Right renal cortex interstitium (tissue), 3 donors: ENCODE measurements at places on chromosomes 7 and 10.

GRCh38 chr7:53062796-53063195 is 27.4 kb downstream of the POM121L12 start:
- DNase-seq, result no peak

DNA sequence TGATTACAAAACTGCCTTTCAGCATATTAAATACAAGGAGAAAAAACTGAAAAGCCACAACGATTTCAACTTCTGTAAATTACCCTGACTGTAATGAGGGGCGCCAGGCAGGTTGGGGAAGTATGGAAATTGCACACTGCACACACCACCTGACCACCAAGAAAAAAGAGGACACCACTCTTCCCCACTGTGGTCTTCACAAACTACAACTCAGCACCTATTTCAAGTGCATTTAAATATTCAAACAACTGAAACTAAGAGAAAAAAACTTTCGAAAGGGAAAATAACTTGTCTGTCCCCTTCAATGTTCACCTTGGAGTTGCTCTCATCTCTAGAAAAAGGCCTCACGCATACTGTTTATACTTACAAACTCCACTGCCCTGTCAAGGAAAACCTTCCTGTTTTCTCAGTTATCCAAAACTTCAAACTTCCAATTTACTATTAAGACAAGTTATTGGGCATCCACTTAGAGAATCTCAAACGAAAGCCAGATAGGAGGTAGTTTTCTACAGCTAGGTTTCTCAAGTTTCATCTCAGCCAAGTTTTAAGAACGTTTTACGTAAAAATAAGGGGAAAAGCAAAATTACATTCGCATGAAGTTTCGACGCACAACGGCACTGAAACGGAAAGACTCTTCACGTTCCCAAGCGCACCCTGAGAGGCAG is 1.4 kb downstream of the LARP4B start:
- no peak for DNase-seq

DNA sequence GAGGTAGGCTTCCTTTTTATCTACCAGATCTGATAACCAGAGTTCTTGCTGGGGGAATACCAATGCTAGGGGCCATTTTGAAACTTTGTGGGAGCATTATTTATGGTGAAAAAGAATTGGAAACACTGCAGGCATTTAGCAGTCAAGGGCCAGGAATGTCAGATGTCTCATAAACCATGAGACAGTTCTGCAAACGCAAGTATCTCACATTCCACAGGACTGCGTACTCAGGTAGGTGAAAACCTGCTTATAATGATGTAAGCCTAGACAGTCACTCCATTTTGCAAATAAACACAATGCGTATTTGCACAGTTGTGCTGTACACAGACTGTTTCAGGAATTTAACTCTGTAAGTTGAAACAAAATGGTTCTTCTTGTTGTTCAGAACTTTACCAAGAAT is 33.9 kb downstream of the ECHDC3 start:
- DNase-seq, result no peak

DNA sequence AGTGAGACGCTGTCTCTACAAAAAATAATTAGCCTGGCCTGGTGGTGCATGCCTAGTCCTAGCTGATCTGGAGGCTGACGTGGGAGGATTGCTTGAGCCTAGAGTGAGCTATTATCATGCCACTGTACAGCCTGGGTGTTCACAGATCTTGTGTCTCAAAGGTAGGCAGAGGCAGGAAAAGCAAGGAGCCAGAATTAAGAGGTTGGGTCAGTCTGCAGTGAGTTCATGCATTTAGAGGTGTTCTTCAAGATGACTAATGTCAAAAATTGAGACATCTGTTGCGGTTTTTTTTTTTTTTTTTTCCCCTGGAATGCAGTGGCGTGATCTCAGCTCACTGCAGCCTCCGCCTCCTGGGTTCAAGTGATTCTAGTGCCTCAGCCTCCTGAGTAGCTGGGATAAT is 5.4 kb downstream of the PPIA start:
- no peak for DNase-seq

DNA sequence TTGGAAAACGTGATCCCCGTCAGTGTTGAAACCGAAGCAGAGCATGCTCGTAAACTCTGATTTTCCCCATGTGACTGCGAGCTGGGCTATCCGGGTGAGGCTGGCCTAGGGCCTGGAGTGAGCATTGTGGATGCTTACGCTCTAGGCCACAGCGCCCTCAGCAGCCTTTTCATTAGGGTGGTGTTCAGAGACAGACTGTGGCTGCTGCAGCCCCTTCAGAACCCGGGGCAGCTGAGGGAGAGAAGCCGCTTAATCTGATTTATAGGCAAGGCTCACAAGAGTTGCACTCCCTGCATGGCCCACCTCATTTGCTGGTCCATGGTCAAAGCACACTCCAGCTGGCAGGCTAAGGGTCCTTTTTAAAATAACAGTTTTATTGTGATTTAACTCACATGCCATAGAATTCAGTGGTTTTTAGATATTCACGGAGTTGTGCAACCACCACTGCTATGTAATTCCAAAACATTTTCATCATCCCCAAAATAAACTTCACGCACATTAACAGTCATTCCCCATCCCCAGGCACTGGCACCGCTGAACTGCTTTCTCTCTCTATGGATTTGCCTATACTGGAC is 72.5 kb downstream of the SYPL1 start:
- DNase-seq, result peak; percentile 72

DNA sequence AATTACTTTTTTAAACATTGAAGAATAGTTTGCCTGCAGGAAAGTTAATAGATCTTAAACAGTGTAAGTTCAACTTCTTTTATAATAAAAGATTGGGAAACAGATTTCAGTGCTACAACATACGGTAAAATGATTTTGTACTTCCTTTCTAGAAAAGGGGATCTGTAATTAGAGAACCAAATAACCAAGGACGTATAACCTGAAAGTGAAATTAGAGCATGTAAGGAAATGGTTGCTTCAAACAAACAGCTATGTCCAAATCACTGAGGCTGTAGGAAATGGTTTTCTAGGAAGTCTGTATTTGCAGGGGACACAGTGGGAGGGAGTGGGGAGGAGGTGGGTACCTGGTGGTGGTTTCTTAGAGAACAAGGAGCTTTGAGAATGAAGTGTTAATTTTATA is 57.9 kb upstream of the EXOC6 start:
- no peak for DNase-seq

DNA sequence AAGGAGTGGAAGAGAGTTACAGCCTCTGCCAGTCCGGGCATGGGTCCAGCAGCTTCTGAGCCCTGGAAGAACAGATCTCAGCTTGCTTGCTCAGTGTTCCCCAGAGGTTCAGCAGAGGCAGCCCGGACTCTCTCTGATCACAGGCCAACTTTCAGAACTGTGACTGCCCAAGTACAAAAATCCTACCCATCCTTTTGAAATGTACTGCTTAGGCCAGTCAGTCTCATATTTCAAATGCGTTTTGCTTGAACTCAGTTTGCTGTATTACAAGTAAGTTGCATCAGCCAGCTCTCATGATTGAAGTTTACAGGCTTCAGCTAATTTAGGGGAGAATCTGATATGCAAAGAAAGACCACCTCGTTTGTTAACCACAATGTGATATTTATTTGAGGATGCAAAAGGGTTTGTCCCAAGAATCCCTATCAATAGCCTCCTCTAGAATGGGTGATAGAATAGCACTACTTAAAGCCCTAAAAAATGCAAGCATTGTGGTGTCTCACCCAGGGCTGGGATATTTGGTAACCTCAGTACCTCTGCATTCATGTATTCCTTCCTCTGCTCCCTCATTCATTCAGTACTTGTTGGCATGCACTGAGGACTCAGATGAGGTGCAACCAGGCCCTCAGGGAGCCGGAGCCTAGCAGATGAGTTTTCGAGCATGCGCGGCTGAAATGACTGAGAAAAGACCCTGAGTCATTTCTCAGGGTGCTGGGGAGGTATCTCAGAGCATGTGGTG is 7.0 kb downstream of the AIMP2 start:
- no peak for DNase-seq

GRCh38 chr7:17022920-17023319 is 141.1 kb upstream of the AGR3 start:
- DNase-seq, result no peak

GRCh38 chr10:25107756-25108155 is 67.0 kb upstream of the GPR158 start:
- DNase-seq, result no peak

DNA sequence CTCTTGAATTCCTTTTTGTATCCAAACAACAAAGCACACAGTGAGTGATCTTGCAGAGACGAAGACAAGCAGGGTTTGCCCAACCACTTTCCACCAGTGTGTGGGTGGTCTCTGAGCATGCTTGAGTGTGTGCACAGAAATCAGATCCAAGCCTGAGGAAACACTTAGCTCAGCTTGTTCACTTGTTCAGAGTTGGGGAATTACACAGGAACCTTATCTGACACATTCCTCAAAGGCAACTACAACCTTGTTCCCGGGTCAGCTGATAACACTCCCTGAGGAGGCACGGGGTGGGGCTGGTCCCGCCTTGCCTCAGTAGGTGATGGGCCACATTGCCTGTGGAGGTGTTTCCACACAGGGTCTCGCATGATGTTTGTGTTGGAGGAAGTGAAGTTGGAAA is 216.9 kb downstream of the DYNC1I1 start:
- no peak for DNase-seq

GRCh38 chr10:84293574-84294016 is 34.8 kb upstream of the CCSER2 start:
- no peak for DNase-seq

GRCh38 chr10:31650010-31650409 is 278.6 kb downstream of the ARHGAP12 start:
- no peak for DNase-seq

GRCh38 chr7:80593869-80594586 is 44.4 kb upstream of the CD36 start:
- no peak for DNase-seq

GRCh38 chr10:24007359-24007758 is 201.6 kb upstream of the KIAA1217 start:
- no peak for DNase-seq

- no peak for DNase-seq
Measured at GRCh38 chr7:157490465-157490912, 153.7 kb downstream of the DNAJB6 start.

DNA sequence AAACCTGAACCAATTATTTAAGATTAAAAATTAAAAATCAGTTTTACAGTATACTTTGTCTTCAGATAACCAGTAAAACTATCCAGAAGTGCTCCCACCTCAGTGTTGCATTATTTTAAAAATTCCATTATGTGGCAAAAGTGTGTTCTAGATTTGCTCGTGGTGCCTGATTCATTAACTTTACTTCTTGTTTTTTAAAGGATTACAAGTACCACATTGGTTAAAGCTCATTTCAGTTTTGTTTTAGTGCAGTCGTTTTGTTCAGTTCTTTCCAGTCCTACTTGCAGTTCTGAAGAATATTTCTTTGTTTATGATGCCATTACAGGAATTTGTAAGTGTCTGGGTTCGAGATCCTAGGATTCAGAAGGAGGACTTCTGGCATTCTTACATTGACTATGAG is 69.0 kb downstream of the SNX10 start:
- no peak for DNase-seq

- no peak for DNase-seq
Measured at GRCh38 chr10:21989453-21990154, 13.9 kb downstream of the DNAJC1 start.

GRCh38 chr10:122663516-122664130 is 36.0 kb downstream of the C10orf120 start:
- DNase-seq, result no peak

- no peak for DNase-seq
Measured at GRCh38 chr10:73768881-73769280, 13.0 kb upstream of the CHCHD1 start.

DNA sequence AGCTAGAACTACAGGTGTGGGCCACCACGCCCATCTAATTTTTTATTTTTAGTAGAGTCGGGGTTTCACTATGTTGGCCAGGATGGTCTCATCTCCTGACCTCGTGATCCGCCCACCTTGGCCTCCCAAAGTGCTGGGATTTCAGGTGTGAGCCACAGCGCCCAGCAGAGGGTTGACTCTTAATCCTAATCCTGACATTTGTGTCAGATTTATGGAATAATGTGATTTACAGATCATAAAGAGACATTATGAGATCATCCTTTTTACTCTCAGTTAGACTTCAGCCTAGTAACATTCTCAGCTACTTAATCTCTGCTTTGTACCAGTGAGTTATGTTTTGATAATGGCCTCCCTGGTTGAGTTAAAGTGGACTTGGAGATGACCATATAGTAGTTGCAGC is 2.2 kb downstream of the BTRC start:
- no peak for DNase-seq

DNA sequence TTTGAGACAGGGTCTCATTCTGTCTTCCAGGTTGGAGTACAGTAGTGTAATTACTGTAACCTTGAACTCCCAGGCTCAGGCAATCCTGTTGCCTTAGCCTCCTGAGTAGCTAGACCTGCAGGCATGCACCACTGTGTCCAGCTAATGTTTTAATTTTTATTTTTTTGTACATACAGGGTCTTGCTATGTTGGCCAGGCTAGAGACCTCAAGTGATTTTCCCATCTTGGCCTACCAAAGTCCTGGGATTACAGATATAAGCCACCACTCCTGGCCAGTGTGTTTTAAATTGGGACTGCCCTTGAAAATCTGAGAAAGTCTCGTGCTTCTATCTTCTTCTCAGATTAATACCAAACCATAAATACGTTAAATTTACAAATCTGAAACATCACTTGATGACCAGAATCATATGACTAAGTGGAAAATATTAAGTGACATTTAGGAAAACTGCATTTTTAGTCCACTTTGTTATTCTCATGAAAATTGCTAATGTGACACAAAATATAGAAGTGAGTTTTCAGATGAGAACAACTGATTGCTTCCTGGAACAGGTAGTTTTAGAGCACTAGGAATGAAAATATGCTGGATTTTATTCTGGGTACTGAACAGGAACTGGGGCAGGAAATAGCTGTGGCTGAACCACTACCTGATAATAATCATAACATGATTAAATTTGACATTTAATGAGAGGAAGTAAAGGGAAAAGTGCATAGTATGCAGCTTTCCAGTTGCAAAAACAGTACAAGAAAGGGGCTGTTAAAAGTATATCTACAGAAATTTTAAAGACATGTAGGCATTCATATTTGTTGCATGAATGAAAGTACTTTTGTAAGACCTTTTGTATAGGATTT is 4.2 kb downstream of the PHTF2 start:
- DNase-seq, result no peak

GRCh38 chr10:100728928-100729861 is 16.2 kb upstream of the PAX2 start:
- DNase-seq, result no peak

DNA sequence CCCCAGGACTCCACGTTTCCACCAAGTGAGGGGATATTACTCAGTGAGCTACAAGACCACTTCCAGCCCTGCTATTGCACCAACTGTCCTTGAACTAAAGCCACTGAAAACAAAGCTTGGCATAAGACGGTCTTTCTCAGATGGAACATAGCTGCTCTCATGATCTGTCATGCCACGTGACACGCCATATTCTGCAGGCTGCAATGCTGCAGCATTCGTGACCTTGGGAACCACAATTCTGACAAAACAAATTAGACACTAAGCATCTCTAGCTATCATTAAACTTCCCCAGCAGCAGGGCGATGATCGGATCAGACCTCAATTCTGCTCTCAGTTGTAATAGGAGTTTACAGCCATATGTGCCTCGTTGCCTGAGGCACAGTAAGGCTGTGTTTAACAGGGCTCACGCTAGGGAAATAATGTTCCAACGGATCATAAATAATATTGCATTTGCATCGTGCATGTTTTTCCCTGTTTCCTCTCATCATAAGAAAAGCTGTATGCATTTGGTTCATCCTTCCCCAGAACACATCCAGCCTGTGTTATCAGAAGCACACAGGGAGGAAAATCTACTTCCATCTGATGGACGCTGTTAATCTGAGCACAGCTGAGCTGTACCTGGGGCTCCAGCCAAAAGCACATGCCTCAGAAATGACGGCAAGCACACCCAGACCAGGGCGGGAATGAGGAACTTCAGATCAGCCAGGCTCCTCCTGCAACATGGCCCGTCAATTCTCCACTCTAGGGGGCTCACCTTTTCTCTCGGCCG is 38.6 kb upstream of the CNPY1 start:
- DNase-seq, result no peak
